ENCODE measurements at places on chromosomes 7 and 10.

DNA sequence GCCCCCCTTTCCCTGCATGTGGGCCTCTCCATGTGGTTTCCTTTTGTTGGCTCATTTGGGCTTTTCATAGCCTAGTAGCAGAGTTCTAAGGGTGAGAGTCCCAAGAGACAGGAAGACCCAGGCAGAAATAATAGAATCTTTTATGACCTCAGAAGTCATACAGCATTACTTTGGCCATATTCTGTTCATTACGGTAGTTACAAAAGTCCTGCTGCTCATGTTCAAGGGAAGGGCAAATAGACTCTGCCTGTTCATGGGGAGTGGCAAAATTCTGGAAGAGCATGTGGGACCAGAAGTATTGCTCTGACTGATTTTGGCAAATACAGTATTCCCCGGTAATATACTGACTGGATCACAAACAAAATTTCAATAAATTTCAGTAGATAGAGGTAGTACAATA lies 910.3 kb downstream of the LRMDA start:
- no peak for DNase-seq

GRCh38 chr7:64946772-64947171 lies 43.7 kb downstream of the ZNF273 start:
- DNase-seq = no peak

DNA sequence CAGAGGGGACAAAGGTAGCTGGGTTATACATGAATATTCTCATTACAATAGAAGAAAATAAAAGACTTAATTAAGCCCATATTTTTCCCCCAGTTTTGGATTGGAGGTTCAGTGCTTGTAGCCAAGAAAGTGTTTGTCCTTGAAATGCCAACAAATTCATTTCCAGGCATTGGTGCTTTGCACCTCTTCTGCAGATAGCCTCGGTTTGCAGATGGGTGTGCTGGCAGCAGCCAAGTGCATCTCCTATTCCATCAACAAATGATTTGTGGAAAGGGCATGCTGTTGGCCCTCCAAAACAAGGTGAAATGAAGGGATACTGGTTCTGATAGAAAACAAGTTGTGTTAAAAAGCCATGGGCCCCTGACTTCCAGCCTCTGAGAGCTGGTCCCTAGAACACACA lies 187.3 kb downstream of the DPY19L1 start:
- no peak for DNase-seq

GRCh38 chr10:93299606-93300287 lies 182.4 kb downstream of the MYOF start:
- DNase-seq = no peak

DNA sequence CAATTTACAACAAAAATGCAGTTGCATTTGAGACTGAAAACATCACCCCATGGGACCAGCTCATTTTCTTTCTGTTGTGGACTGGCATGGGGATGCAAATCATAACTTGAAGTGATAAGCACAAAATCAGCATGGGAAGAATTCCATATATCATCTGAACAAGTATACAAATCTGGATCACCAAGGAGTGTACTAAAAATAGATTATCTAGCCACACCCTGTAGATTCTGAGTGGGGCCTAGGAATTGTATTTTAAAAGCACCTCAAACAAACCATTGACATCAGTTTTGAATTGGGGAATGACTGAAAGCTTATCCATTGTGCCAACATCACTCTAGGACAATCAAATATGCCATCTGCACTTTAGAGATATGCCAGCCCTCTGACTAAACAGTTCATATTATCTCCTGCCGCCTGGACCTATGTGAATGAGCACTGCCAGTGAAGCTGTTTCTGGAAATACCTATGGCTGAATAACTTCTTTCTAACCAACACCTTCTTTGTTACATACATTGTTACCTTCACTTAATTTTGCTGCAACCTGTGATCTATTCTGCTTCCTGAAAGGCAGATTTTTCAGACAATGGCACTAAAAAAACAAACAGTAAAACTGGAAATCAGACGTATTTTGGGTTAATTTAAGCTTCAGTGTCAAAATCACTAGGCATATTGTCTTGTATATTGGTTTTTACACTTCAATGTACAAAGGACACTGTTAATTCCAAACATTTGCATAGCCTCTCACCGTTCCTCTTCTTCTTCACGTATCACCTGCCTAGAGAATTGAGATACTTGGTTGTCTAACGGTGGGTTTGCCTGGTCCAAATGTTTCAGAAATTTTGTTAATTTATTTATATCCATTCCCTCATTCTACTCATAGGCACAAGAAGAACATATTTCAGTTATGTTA lies 42.4 kb upstream of the HGF start:
- no peak for DNase-seq

GRCh38 chr10:79242620-79243152 lies 104.6 kb upstream of the PPIF start:
- peak; percentile 59 for DNase-seq

- DNase-seq = no peak
Observed at GRCh38 chr7:55304018-55304762, 60.9 kb upstream of the LANCL2 start.

DNA sequence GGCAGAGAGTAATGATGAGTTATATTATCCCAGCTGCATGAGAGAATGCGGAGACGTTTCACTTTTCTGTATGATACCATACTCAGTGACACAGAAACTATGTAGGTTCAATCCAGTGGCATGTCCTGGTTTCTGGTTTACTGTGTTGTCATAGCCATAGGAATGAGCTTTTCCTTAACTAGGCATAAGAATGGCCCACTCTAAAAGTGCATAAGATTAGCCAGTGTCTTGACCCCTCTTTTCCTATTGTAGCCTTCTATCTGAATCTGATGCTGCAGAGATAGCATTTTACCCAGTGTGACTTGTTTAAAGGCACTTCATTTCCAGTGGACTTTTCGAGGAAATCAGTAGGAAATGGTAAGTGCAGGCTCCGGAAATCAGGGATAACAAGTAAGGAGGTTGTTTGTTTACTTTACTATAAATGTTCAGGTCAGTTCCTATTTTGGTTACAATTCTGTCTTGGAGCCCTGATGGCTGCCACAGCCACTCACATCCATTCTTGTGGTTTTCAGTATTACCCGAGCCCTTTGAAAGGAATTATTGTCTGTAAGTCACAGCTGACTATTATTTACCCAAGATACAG lies 70.5 kb downstream of the SEMA3A start:
- no peak for DNase-seq

- no peak for DNase-seq
Observed at GRCh38 chr10:61975391-61975932, 74.0 kb downstream of the ARID5B start.

- DNase-seq = no peak
Observed at GRCh38 chr7:139885511-139885910, 56.4 kb downstream of the TBXAS1 start.

GRCh38 chr7:43843296-43843695 lies 26.0 kb downstream of the MRPS24 start:
- no peak for DNase-seq

DNA sequence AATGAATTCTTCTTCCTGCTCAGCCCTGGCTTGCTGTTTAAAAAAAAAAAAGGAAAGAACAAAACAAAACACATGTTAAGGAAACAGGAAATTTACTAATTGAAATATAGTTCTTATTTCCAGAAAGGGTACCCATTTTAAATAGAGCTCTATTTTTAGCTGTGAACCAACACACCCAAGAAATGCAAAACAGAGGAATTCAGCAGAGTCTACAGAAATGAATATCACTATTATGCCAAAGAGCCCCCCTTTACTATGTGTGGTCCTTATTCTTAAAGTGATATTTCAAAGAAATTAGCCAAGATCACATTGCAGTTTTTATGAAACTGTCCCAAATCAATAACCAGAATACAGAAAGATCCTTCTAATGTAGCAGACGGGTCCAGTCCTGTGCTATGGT lies 53.7 kb downstream of the CCDC6 start:
- DNase-seq = no peak

GRCh38 chr7:127905491-127906330 lies 125.5 kb downstream of the LRRC4 start:
- no peak for DNase-seq

DNA sequence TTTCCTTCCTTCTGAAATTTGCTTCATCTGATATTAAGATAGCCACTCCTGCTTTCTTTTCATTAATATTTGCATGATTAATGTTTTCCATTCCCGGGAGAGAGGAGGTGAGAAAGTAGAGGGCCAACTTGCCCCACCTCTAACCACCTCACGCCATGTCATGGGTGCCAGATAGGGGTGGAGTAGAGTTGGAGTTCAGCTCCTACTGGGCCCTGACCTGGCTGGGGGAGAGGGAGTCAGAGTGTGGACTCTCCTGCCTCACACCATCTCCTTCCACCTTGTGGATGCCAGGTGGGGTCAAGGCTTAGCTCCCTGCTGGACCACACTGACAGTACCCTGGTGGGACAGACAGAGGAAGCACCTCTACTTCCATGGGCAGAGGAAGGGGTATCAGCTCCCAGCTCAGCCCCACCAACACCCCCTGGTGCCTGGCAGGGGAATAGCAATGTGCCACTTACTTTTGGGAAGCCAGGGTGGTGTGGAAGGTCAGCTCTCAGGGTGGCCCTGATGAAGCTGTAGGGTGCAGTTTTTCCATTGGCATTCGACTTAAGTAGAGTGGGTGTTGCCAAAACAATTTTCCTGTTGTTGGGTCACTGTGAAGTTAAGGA lies 28.0 kb downstream of the CHST12 start:
- no peak for DNase-seq

DNA sequence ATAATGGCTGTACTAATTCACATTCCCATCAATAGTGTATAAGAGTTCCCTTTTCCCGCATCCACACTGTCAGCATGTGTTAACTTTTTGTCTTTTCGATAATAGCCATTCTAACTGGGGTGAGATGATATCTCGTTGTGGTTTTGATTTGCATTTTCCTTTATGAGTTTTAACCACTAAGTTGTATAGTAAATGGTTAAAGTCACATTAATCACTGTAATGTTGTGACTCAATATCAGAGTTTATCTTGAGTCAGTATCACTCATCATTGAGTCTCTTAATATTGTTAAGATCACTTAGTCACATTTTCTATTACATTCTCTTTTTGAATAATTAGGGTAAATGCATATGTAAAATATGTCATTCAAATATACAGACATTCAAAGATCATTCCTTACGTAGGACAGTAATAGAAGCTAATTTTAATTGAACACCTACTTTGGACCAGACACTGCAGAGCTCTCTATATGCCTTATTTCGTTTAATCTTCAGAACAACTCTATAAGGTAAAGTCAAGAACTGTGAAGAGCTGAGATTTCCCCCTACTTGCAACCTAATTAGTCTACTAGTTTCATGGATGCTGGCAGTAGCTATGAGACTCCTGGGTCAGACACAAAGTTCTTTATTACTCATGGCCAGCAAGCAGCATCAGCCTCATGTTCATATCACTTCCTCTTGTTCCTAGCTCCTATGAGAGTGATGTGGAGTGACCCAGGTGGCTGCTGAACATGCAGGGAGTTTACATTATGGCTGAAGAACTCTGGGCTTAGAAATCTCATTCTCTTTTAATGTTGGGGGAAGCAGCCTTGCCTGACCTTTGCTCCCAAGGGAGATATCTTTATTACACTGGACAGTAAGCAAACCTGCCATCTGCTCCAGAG lies 30.5 kb downstream of the CREB5 start:
- DNase-seq = no peak

- DNase-seq = no peak
Observed at GRCh38 chr10:127813290-127813689, 76.3 kb downstream of the FOXI2 start.

Measured in anterior cingulate cortex (tissue), 58 donors.